ENCODE measurements at places on chromosomes 2 and 18.
A peak's percentile ranks its signal among the peaks of the same experiment; 100 is the strongest.

DNA sequence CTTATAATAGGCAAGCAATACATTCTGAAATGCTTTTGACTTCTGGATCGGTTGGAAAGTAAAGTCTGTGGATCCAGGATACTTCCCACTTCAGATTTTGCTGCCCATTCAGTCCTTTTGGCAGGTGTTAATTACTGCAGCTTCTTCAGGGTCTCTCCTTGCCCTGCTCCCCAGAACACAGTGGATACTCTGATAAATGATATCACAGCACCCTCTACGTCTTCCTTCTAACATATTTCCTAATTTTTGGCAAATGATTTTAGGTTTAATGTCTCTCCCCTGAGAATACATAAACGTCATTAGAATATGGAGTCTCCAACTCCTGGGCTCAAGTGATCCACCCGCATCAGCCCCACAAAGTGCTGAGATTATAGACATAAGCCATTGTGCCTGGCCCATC is 249.8 kb downstream of the NYAP2 start:
- no peak for DNase-seq
- H3K4me3 ChIP-seq: no peak overlapping the region
- H3K36me3 ChIP-seq: peaks cover 2% of the 10 kb centered on the region
- H3K27ac ChIP-seq: no peak overlapping the region
- H3K27me3 ChIP-seq: peaks cover 4% of the 10 kb centered on the region

- H3K27me3 ChIP-seq: no peaks in the 10 kb centered on the region
- H3K27ac ChIP-seq: peak overlapping the region; percentile 94
- no peak overlapping the region for H3K4me3 ChIP-seq
- peaks cover 7% of the 10 kb centered on the region for H3K36me3 ChIP-seq
Observed at GRCh38 chr2:142876423-142876822, 1.0 kb upstream of the KYNU start.

- no peaks in the 10 kb centered on the region for H3K27me3 ChIP-seq
- H3K4me3 ChIP-seq: no peak overlapping the region
- H3K4me1 ChIP-seq: no peaks in the 10 kb centered on the region
- no peak overlapping the region for H3K27ac ChIP-seq
- no peak for DNase-seq
Observed at GRCh38 chr2:182381225-182381624, 45.6 kb downstream of the PDE1A start.

DNA sequence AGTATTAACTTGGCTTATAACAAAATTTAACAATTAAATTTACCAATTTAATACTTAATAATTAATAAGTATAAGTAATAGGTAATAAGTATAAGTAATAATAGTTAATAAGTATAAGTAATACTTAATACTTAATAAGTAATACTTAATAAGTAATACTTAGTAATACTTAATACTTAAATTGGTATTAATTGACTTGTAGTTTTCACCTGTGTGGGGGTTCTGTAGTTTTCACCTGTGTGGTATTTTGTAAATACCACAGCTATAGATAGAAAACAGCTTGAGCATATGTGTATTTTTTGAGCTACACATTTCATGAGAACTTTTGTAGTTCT is 55.4 kb downstream of the MAPRE2 start:
- no peaks in the 10 kb centered on the region for H3K27me3 ChIP-seq
- no peak for DNase-seq
- H3K4me3 ChIP-seq: no peak overlapping the region
- H3K36me3 ChIP-seq: peaks cover 34% of the 10 kb centered on the region

DNA sequence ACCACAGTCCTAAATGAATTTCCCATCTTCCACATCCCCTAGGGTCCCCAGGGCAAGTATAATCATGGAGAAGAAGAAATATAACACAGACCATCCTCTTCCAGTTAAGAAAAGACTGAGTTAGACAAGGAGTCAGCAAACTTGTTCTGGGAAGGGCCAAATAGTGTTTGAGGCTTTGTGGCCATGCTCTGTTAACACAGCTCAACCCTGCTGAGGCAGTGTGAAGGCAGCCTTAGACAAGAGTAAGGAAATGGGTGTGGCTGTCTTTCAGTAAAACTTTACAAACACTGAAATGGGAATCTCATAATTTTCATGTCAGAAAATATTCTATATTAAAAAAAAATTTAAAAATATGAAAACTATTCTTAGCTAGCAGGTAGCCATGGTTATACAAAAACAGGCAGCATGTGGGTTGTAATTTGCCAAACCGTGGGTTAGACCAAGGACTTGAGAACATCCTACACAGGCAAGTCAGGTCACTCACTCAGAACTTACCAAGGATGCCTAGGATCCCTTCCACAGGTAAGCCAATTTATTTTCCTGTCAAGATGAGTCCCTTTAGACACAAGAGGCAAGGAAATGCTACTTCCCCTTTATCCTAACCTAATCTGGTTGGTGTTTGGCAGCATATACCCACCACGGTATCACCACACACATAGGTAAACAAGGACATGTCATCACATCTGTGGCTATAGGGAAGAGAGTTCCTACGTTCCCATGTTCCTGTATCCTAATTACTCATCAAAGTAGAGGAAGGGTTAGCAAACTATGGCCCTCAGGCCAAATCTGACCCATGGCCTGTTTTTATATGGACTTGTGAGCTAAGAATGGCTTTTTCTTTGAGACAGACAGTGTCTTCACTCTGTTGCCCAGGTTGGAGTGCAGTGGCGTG is 31.9 kb downstream of the C2orf74 start:
- no peak for DNase-seq
- H3K4me1 ChIP-seq: peaks cover 2% of the 10 kb centered on the region
- peaks cover 11% of the 10 kb centered on the region for H3K36me3 ChIP-seq
- H3K27ac ChIP-seq: peak overlapping the region; percentile 82
- H3K4me3 ChIP-seq: no peak overlapping the region
- H3K27me3 ChIP-seq: no peaks in the 10 kb centered on the region

DNA sequence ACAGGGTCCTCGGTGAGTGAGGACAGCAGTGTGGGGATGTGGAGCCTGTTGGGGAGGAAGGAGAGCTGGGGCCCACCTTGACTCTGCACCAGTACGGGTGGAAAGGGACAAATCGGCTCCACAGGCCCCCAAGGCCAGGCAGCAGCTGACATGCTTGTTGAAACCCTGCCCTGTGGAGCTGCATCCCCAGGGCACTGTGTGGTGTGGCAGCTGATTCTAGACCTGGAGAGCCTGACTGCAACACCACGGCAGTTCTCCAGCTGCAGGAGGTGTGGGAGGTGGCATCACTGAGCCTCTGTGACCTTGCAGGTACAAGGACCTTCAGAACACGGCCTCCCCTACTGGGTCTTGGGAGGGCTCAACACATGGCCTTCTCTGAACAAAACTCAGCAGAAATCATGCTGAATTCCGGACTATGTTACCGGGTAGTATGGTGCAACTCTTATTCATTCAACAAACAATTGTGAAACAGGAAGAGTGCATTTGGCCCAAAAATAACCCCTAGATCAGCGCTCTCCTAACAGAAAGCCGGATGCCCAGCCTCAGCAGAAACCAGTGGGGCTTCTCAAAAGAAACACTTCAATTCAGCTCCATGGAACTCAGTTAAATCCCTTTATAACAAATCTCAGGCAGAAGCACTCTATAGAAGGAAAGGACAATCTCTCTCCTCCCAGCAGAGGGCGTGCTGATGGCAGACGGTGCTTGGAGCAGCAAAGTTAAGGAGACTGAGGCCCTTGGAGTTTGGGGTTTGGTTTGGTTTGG is 104.4 kb upstream of the SALL3 start:
- no peak overlapping the region for H3K4me3 ChIP-seq
- peaks cover 6% of the 10 kb centered on the region for H3K27me3 ChIP-seq
- no peaks in the 10 kb centered on the region for H3K4me1 ChIP-seq
- no peak overlapping the region for H3K27ac ChIP-seq
- H3K36me3 ChIP-seq: no peaks in the 10 kb centered on the region

GRCh38 chr2:219510512-219511135 is 3.7 kb upstream of the ASIC4 start:
- H3K27me3 ChIP-seq: peaks cover 36% of the 10 kb centered on the region
- no peak for DNase-seq
- peak overlapping the region; percentile 53 for H3K4me3 ChIP-seq
- peaks cover 22% of the 10 kb centered on the region for H3K4me1 ChIP-seq
- H3K36me3 ChIP-seq: peaks cover 11% of the 10 kb centered on the region
- H3K27ac ChIP-seq: no peak overlapping the region

DNA sequence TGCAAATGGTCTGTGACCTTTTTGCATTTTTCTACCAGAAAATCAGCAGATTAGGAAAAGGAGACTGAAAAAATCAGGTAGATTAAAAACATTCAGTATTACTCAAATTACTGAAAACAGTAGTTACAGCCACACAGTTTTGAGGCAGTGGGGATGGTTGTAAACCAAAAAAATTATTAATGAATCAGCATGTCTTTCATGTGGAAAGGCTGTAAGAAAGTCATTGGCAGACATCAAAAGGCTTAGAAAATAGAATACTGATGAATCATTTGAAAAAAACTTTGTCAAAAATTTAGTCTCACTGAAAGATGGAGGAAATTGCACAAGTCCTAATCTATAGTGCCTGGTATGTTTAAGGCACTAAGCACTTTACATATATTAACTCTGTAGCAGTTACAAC is 133.9 kb upstream of the GCFC2 start:
- no peaks in the 10 kb centered on the region for H3K27me3 ChIP-seq
- no peaks in the 10 kb centered on the region for H3K36me3 ChIP-seq
- H3K4me3 ChIP-seq: no peak overlapping the region
- H3K4me1 ChIP-seq: no peaks in the 10 kb centered on the region
- no peak overlapping the region for H3K27ac ChIP-seq

GRCh38 chr18:47883771-47884413 is 46.6 kb downstream of the SMAD2 start:
- no peak for DNase-seq
- H3K4me3 ChIP-seq: no peak overlapping the region
- H3K27ac ChIP-seq: peak overlapping the region; percentile 22
- peaks cover 34% of the 10 kb centered on the region for H3K36me3 ChIP-seq
- H3K27me3 ChIP-seq: no peaks in the 10 kb centered on the region

DNA sequence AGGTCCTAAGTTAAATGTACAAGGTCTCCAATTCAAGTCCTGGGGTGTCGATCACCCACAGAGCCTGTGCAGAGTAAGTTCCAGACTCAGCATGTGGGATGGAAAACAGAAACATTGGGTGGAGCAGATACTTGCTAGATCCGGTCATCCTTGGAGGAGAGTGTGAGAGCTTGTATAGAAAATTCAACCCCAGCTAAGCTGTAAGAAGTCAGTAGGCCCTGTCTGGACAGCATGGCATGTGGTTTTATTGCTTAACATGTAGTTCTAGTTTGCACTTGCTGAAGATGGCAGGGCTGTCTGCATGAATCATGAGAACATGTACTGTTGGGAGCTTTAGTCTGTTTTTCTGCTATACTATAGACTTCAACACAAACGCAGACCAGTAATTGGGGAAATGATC is 189.6 kb upstream of the RMP24 start:
- H3K4me1 ChIP-seq: peaks cover 15% of the 10 kb centered on the region
- H3K27ac ChIP-seq: no peak overlapping the region
- H3K36me3 ChIP-seq: no peaks in the 10 kb centered on the region
- peaks cover 13% of the 10 kb centered on the region for H3K27me3 ChIP-seq
- no peak overlapping the region for H3K4me3 ChIP-seq

DNA sequence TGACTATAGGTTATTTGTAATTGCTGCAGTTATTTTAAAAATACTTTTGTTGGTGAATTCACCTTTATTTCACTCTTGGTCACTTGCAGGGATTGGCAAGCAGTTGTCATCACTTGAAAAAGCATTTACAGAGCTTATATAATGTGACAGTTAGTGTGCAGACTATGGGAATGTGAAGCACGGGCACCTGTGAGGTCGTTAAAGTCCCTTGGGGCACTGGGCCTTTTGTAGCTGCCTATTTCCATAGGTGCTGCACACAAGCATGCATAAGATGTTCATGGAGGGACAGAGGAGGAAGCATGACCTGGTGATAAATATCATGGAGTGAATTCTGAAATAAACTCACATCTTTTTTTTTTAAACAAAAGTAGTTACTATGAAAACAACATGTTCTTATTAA is 124.6 kb downstream of the ATP9B start:
- H3K27ac ChIP-seq: no peak overlapping the region
- DNase-seq: no peak
- H3K36me3 ChIP-seq: peaks cover 22% of the 10 kb centered on the region
- no peaks in the 10 kb centered on the region for H3K4me1 ChIP-seq
- H3K27me3 ChIP-seq: no peaks in the 10 kb centered on the region

GRCh38 chr18:14958701-14959100 is 210.7 kb downstream of the ANKRD30B start:
- H3K4me3 ChIP-seq: no peak overlapping the region
- no peak for DNase-seq
- H3K4me1 ChIP-seq: no peaks in the 10 kb centered on the region
- H3K36me3 ChIP-seq: no peaks in the 10 kb centered on the region
- H3K27me3 ChIP-seq: no peaks in the 10 kb centered on the region

DNA sequence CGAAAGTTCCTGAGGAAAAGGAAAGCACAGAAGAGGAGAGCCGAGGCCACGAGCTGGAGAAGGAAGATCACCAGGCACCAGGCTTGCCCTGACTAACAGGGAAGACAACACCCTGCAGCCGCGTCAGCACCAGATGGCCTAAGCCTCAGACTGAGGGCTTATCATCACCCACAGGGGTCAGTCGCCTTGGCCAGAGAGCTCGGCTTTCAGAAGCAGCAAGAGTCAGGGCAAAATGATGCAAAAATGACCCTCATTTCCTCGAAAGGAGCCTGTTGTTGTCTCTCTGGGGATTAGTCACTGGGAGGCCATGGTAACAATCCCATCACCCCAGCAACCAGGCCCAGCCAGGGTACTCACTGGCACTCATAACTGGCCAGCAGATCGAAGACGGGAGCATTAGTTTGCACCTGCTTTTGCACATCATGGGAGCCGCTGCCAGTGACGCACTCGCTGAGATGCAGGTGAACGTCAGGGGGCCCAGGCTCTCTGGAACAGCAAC is 42.7 kb upstream of the ZFP36L2 start:
- H3K27ac ChIP-seq: peak overlapping the region; percentile 83
- DNase-seq: no peak
- peaks cover 34% of the 10 kb centered on the region for H3K36me3 ChIP-seq
- H3K4me1 ChIP-seq: no peaks in the 10 kb centered on the region

DNA sequence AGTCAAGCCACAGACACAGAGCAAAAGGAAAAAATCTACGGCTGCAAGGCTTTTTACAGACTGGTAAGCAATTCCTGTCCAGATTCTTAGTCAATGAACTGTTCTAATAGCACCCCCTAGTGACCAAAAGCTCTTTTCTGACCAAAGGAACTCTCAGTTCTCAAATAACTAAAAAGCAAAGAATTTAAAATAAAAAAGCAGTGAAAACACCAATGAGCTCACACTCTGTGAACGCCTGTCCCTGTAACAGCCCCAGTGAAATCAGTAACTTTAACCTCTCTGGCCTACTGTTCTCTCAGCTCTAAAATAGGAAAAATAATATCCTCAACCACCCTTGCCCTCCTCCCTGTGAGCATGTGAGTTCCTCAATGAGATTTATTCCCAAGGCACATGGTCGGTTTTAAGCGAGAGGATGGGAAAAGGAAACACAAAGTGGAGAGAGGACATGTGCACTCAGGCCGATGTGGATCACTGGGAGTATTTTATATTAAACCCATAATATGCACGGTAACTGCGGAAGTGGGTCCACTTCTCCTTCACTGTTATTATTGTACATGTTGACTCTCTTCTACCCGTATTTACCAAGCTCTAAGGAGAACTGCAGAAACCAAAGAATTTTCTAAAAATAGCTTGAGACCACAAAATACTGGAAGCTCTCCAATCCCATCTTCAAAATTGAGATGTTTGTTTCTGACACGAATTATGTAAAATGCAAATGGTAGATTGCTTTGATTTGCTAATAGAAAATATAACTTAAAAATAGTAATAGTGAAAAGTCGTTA is 128.5 kb downstream of the STK39 start:
- peak; percentile 55 for DNase-seq
- H3K27me3 ChIP-seq: no peaks in the 10 kb centered on the region
- no peak overlapping the region for H3K4me3 ChIP-seq
- H3K27ac ChIP-seq: no peak overlapping the region
- no peaks in the 10 kb centered on the region for H3K4me1 ChIP-seq
- peaks cover 14% of the 10 kb centered on the region for H3K36me3 ChIP-seq
